ENCODE measurements at places on chromosomes 2 and 18.

- DNase-seq = no peak
Measured at GRCh38 chr2:8412586-8412985, 269.3 kb upstream of the ID2 start.

DNA sequence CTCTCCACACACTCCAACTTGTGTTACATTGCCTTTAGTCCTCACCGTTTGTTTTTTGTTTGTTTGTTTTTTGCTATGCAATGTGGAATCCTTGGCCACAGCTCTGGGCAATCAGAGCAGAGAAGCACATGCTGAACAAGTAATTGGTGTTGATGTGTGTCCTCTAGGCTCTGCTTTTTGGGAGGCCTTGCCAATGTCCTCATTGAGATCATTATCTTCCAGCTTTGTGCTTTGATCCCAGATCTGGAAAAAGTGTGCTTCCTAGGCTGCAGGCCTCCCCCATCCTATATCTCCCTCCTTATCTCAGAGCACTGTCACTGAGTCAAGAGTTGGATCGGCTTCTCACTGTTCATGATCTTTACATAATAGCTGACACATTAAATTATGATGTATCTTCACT, 25.9 kb downstream of the OSR1 start:
- no peak for DNase-seq

- no peak for DNase-seq
Measured at GRCh38 chr2:148902798-148903197, 27.8 kb downstream of the KIF5C start.

DNA sequence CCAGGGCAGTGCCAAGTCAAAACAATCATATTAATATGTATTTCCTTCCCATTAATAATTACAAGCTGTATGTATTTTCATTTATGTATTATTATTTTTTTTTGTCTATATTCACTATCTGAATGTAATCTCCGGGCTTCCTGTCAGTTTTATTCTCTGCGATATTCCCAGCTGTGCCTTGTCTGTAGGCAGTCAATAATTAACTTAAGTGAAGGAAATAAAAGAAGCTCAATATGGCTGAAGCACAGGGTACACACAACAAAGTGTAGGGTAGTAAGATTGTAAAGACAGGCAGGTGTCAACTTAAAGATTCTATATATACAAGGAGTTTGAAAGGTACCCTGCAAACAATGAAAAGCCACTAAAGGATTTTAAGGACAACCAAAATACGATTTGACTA, 122.9 kb downstream of the ROCK1 start:
- DNase-seq = no peak

DNA sequence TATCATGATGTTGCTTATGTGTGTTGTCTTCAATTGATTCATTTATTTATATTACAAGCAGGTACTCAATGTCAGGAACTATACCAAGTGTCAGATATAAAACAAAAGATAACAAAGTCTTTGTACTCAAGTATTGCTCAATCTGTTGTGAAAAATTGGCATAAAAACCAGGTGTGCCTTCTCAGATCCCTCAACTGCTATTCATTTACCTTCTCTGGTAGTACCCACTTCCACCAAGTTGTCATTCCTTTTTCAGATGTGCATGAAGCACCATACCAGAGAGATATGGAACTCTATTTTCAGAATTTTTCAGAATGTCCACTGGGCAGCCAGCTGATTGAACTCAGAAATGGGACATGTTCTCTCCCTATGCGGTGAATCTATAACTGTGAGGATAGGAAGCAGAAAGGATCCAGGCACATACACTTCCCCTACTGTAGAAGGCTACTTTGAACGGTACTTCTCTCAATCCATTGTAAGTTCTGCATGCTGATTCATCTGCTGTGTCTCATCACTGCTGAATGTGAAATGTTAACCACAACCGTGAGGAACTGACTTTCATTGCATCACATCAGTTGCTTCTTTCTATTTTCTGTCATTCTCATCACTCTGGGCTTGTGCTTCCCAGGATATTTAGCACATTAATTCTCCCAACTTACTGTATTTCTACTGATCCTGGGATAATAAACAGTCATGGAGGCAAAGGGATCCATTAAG, 1621.3 kb downstream of the SUCLG1 start:
- peak; percentile 17 for DNase-seq

DNA sequence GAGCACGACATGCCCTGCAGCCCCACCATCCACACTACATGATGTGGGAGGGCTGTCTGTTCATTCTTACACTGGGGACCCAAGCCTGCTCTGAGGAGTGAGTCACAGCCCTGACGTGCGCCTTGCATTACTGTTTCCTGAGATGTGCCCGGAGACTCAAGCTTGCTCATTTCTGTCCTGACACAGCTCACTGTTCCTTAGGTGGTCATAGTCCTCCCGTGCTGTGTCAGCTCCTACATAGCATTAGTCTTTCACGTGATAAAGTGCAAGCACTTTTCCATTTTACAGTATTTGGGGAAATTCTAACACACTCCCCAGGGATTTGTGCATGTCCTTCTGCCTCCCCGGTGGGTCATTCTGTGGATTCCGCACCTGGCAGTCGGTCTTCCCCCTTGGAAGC, 46.2 kb upstream of the TRIM43B start:
- DNase-seq = no peak

Data from inflammatory macrophage treated with lipopolysaccharide for 1 hour (primary cell).